ENCODE measurements at places on chromosomes 3 and 15. TPM values are rescaled to one million over a fixed set of nuclear protein-coding genes. Genes with fewer than 3 reads are reported as not detected.

The TM4SF18 gene
- 57.4 TPM for total RNA-seq

The LHFPL4 gene
- total RNA-seq: 0.08 TPM

The PCOLCE2 gene
- total RNA-seq: 1.8 TPM

The PARP9 gene
- 2.7 TPM for total RNA-seq

The CLDN18 gene
- not detected for total RNA-seq

The FOXB1 gene
- total RNA-seq: 6.7 TPM

The SLC6A1 gene
- 7.5 TPM for total RNA-seq

The TGM4 gene
- total RNA-seq: not detected

The EIF4A2 gene
- total RNA-seq: 260 TPM

The ZBTB47 gene
- 20.5 TPM for total RNA-seq

The DLL4 gene
- 257 TPM for total RNA-seq

The TLR9 gene
- not detected for total RNA-seq

The PFKFB4 gene
- total RNA-seq: 11.5 TPM

The KBTBD8 gene
- 6.3 TPM for total RNA-seq

The PLSCR4 gene
- total RNA-seq: 11.3 TPM

The SUCLG2 gene
- 33.8 TPM for total RNA-seq

The PLA2G4D gene
- total RNA-seq: not detected

Data from endothelial cell (in vitro differentiated cells).